ENCODE measurements at places on chromosomes 1 and 21. TPM values are rescaled to one million over a fixed set of nuclear protein-coding genes. Genes with fewer than 3 reads are reported as not detected.

DNA sequence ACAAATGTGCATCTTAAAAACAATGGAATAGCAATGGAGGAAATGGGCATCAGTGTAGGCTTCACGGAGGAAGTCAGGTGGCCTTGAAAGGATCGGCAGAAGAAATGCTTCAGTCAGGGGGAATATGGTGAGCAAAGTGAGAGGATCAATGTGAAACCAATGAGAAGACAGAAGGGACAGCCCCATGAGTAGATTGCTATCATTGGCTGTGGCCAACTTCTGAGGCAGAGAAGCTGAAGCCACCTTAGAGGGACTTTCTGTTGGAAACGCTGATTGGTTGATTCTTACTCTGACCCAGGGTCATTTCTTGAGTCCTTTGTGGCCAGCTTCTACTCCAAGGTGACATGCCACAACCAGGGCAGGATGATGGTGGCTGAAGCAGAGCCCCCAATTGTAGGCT lies 130.7 kb upstream of the ZNF648 start:
- H3K27ac ChIP-seq: no peak overlapping the region
- no peaks in the 10 kb centered on the region for H3K36me3 ChIP-seq
- H3K4me1 ChIP-seq: peaks cover 36% of the 10 kb centered on the region
- no peak overlapping the region for H3K4me3 ChIP-seq
- H3K27me3 ChIP-seq: no peaks in the 10 kb centered on the region

- no peak for DNase-seq
- H3K36me3 ChIP-seq: peaks cover 23% of the 10 kb centered on the region
- no peak overlapping the region for H3K4me3 ChIP-seq
- H3K27me3 ChIP-seq: no peaks in the 10 kb centered on the region
These were observed 27.6 kb downstream of the KLHL20 start for GRCh38 chr1:173742203-173742886.

The TTC39A gene
- 8.3 TPM for polyA plus RNA-seq

GRCh38 chr1:229410692-229411433 lies 23.0 kb downstream of the ACTA1 start:
- no peak overlapping the region for H3K4me3 ChIP-seq
- H3K27ac ChIP-seq: no peak overlapping the region
- H3K27me3 ChIP-seq: peaks cover 63% of the 10 kb centered on the region
- DNase-seq: no peak
- H3K4me1 ChIP-seq: peaks cover 17% of the 10 kb centered on the region
- H3K36me3 ChIP-seq: no peaks in the 10 kb centered on the region

The RGS8 gene
- polyA plus RNA-seq: not detected

The CLCA4 gene
- polyA plus RNA-seq: not detected

The KLF17 gene
- polyA plus RNA-seq: not detected
